ENCODE measurements at places on chromosomes 1 and 21. TPM values are rescaled to one million over a fixed set of nuclear protein-coding genes. Genes with fewer than 3 reads are reported as not detected.

The AADACL3 gene
- total RNA-seq, result not detected

The C1orf94 gene
- total RNA-seq, result not detected

The EFNA1 gene
- total RNA-seq, result 133 TPM

The TRABD2B gene
- total RNA-seq, result 62.0 TPM

The GPR3 gene
- total RNA-seq, result 0.38 TPM

The EPS15 gene
- total RNA-seq, result 91.3 TPM

The BARHL2 gene
- not detected for total RNA-seq

The IQGAP3 gene
- total RNA-seq, result 1.7 TPM

The UBE2J2 gene
- 56.6 TPM for total RNA-seq

The TTC39A gene
- 70.1 TPM for total RNA-seq

The GPX7 gene
- total RNA-seq, result 9.7 TPM

GRCh38 chr1:219066631-219067349 is 106.9 kb upstream of the LYPLAL1 start:
- no peaks in the 10 kb centered on the region for H3K4me1 ChIP-seq
- H3K27ac ChIP-seq, result no peak overlapping the region
- no peak overlapping the region for H3K4me3 ChIP-seq
- H3K27me3 ChIP-seq, result no peaks in the 10 kb centered on the region
- H3K36me3 ChIP-seq, result no peaks in the 10 kb centered on the region

DNA sequence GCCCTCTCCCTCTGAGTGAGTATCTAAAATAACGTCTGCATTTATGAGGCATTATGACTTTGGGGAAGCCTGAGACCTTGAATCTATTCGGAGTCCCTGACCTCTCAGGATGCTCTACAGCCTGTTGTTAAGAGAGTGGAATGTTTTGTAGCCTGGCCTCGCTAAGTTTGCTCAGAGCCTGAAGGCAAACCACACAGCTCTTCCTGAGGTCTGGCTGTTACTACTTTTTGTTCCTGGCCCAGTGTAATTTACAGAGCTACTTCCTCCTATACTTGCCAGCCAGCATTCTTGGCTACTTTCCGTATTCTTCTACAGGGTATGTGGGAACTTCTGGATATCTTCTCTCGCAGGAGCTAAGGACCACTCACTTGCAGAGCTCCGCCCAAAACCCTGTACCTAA is 3.6 kb upstream of the ZMYM4 start:
- H3K4me3 ChIP-seq, result no peak overlapping the region
- peak overlapping the region; percentile 32 for H3K27ac ChIP-seq
- H3K27me3 ChIP-seq, result no peaks in the 10 kb centered on the region
- peaks cover 6% of the 10 kb centered on the region for H3K4me1 ChIP-seq
- H3K36me3 ChIP-seq, result no peaks in the 10 kb centered on the region

- peak; percentile 72 for DNase-seq
- no peaks in the 10 kb centered on the region for H3K4me1 ChIP-seq
- H3K27me3 ChIP-seq, result peaks cover 5% of the 10 kb centered on the region
- peak within 1 kb of the TSS; percentile 24 for H3K4me3 ChIP-seq
Measured at GRCh38 chr1:77281491-77282186, at the start of gene AK5. Gene AK5, plus strand, starts transcription at chr1:77282019. Its CDS starts 295 bp downstream, at chr1:77282314.

DNA sequence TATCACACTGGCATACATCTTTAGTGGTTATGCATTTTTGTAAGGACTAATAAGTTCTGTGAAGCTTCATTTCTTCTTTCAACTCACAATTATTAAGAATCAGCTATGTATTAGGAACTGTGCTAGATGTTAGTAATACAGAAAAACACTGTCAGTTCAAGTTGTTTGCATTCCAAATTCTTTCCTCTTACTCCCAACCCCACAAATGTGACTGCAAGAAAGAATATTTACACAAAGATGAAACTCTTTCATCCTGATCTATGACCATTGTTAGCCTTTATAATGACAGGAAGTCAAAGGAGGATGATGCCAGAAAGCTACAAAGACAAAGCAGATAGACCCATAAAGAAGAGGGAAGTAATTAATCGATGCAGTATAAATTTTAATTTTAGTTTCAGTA is 21.0 kb upstream of the GADD45A start:
- no peak overlapping the region for H3K4me3 ChIP-seq
- no peak overlapping the region for H3K27ac ChIP-seq
- no peaks in the 10 kb centered on the region for H3K4me1 ChIP-seq
- H3K27me3 ChIP-seq, result no peaks in the 10 kb centered on the region
- H3K36me3 ChIP-seq, result no peaks in the 10 kb centered on the region

DNA sequence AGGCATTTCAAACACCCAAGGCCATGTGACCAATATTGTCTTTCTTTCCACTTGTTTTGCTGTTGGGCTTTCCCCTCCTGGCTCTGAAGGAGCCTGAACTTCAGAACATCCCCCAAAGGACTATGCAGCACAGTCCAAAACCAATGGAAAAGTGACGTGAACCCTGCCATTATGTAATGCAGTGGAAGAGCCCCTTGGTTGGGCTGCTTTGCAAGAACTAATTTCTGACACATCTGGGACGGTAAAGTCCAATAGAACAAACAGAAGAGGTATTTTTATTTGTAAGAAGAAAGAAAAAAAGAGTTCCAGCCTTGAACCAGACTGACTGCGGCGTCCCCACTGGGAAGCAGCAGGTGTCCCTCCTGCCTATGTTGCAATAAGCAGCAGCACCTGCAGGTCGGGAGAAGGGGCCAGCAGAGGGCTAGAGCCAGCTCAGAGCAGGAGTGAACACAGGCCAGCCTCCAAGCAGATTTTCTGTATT is 116.7 kb downstream of the CDC7 start:
- H3K27ac ChIP-seq, result no peak overlapping the region
- no peaks in the 10 kb centered on the region for H3K4me1 ChIP-seq
- H3K27me3 ChIP-seq, result no peaks in the 10 kb centered on the region
- no peaks in the 10 kb centered on the region for H3K36me3 ChIP-seq

DNA sequence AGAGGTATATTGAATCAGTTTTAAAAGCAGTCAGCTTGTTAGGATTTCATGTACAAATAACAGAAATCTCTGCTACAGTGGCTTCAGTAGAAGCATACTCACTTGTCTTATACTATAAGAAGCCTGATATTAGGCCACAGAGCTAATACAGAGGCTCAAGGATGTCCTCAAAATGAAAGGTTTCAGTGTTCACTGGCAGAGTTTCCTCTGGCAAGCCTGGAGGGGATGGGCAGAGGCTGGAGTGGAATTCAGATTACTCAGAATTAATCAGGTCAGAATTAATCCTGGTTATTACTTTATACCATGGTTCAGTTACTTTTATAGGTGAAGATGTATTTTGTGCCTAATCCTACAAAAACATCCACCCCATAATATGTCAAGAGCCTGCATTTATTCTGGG is 520.5 kb downstream of the USP25 start:
- no peaks in the 10 kb centered on the region for H3K36me3 ChIP-seq
- H3K4me1 ChIP-seq, result no peaks in the 10 kb centered on the region
- H3K27me3 ChIP-seq, result no peaks in the 10 kb centered on the region
- H3K27ac ChIP-seq, result no peak overlapping the region

GRCh38 chr21:25487046-25487594 is 120.2 kb downstream of the MRPL39 start:
- H3K36me3 ChIP-seq, result no peaks in the 10 kb centered on the region
- no peak overlapping the region for H3K4me3 ChIP-seq
- no peaks in the 10 kb centered on the region for H3K27me3 ChIP-seq
- no peaks in the 10 kb centered on the region for H3K4me1 ChIP-seq
- H3K27ac ChIP-seq, result no peak overlapping the region
- DNase-seq, result no peak

- no peak for DNase-seq
- no peak overlapping the region for H3K4me3 ChIP-seq
- H3K27ac ChIP-seq, result no peak overlapping the region
- no peaks in the 10 kb centered on the region for H3K27me3 ChIP-seq
Measured at GRCh38 chr1:112298558-112298957, 97.5 kb upstream of the CTTNBP2NL start.

- H3K4me3 ChIP-seq, result no peak within 1 kb of the TSS
- H3K4me1 ChIP-seq, result no peaks in the 10 kb centered on the region
- H3K36me3 ChIP-seq, result no peaks in the 10 kb centered on the region
- DNase-seq, result peak; percentile 53
Measured at GRCh38 chr1:163202833-163203451, at the start of gene RGS5. Gene RGS5, minus strand, starts transcription at chr1:163202916. Its CDS starts 81 bp downstream, at chr1:163202835.

DNA sequence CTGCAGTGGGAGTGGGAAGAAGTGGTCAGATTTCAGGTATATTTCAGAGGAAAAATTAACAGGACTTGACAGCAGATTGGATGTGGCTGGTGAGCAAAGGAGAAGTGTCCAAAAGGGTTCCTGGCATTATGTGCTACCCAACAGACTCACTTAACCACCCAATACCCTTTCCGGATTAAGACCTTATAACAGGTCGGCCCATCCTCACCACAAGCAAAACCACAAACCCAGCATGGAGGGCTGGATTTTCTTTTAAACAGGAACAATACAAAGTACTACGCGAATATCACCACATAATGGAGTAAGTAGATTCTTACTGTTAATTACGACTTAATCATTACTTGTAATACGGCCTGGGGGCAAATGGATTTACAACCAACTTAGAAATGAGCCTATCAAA is 59.2 kb downstream of the WDR64 start:
- no peaks in the 10 kb centered on the region for H3K36me3 ChIP-seq
- no peak overlapping the region for H3K4me3 ChIP-seq
- H3K27me3 ChIP-seq, result no peaks in the 10 kb centered on the region

DNA sequence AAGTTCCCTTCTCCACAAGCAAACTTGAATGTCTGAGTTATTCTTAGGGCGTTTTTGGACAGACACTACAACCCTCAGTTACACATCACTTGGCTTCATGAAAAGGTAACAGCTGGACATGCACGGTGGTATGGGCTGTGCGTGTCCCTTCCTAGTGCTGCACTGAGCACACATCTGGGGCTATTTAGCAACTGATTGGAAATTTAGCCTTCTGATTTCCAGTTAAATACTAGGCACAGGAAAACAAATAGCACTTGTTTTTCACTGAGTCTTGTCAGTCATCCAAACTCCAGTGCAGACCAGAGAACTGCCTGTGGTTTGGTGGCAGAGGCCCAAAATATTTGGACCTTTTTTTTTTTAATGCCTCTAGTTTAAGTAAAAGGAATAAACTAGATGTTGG is 134.7 kb downstream of the TGFBR3 start:
- no peak for DNase-seq
- H3K4me3 ChIP-seq, result no peak overlapping the region
- H3K4me1 ChIP-seq, result no peaks in the 10 kb centered on the region
- H3K27ac ChIP-seq, result no peak overlapping the region
- no peaks in the 10 kb centered on the region for H3K27me3 ChIP-seq
- no peaks in the 10 kb centered on the region for H3K36me3 ChIP-seq

DNA sequence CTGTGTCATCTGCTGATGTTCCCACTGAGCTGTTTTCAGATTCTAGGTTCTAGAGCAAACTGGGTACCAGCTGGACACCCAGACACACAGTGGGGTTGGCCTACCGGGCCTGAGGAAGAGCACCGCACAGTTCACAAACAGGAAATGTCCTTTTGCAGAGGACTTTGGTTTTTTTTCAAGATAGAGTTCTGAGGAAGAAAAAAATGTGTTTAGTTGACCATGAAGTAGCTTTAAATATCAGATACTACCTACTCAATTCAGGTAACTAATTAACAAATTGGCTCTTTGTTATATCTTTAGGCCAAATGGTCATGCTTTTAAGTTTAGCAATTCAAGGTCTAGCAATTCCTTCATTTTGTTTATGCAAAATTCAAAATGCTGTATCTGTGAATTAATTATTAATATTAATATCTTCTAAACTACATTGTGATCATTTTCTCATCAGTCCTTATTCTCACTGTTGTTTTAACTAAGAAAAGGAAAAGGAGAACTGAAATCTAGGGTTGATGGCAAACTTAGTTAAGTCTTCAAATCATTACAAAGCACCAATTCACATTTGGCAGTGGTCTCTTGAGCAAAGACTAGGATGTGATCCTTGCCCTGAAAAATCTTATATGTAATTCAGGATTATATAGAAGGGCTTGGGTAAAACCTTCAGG is 17.2 kb upstream of the NCF2 start:
- no peaks in the 10 kb centered on the region for H3K27me3 ChIP-seq
- no peak overlapping the region for H3K4me3 ChIP-seq
- no peaks in the 10 kb centered on the region for H3K36me3 ChIP-seq
- no peak overlapping the region for H3K27ac ChIP-seq
- no peak for DNase-seq
- H3K4me1 ChIP-seq, result no peaks in the 10 kb centered on the region

GRCh38 chr1:54381524-54381923 is 24.7 kb downstream of the SSBP3 start:
- H3K4me3 ChIP-seq, result no peak overlapping the region
- no peak overlapping the region for H3K27ac ChIP-seq
- no peak for DNase-seq
- no peaks in the 10 kb centered on the region for H3K4me1 ChIP-seq

- no peaks in the 10 kb centered on the region for H3K4me1 ChIP-seq
- H3K36me3 ChIP-seq, result no peaks in the 10 kb centered on the region
- H3K27me3 ChIP-seq, result no peaks in the 10 kb centered on the region
- no peak for DNase-seq
- H3K4me3 ChIP-seq, result no peak overlapping the region
- no peak overlapping the region for H3K27ac ChIP-seq
Measured at GRCh38 chr1:44012404-44012803, 18.9 kb downstream of the SLC6A9 start.

All from kidney (tissue), 22 donors.